HepG2 (cell line): ENCODE measurements at places on chromosomes 13 and 19. TPM values are rescaled to one million over a fixed set of nuclear protein-coding genes. Genes with fewer than 3 reads are reported as not detected.

Gene LILRA2
- polyA plus RNA-seq, result 0.53 and 1.1 TPM in 2 replicates

Gene ZNF433
- 1.4 and 1.8 TPM in 2 replicates for polyA plus RNA-seq

Gene C5AR2
- polyA plus RNA-seq, result 0.24 and 0.26 TPM in 2 replicates

Gene ZNF296
- polyA plus RNA-seq, result 0.26 and 0.39 TPM in 2 replicates

Gene FREM2
- polyA plus RNA-seq, result not detected in 2 replicates

Gene RHPN2
- 46.6 and 48.0 TPM in 2 replicates for polyA plus RNA-seq

Gene COPE
- 205 and 222 TPM in 2 replicates for polyA plus RNA-seq

Gene PSG2
- polyA plus RNA-seq, result not detected in 2 replicates

Gene LRRC4B
- polyA plus RNA-seq, result not detected in 2 replicates

Gene ATG4D
- 17.8 and 22.9 TPM in 2 replicates for polyA plus RNA-seq

Gene SIGLEC9
- polyA plus RNA-seq, result not detected in 2 replicates

Gene ZNF90
- polyA plus RNA-seq, result 1.4 and 2.1 TPM in 2 replicates

Gene ZNF302
- not detected in 2 replicates for polyA plus RNA-seq

Gene YJEFN3
- polyA plus RNA-seq, result 4.0 TPM in 2 replicates

Gene TEX101
- not detected in 2 replicates for polyA plus RNA-seq

Gene CYSLTR2
- polyA plus RNA-seq, result not detected in 2 replicates

Gene CCDC169
- 0.25 and 0.27 TPM in 2 replicates for polyA plus RNA-seq

Gene RGCC
- 8.4 and 9.5 TPM in 2 replicates for polyA plus RNA-seq

Gene SLITRK6
- not detected in 2 replicates for polyA plus RNA-seq

Gene CD70
- polyA plus RNA-seq, result 0.13 and 0.51 TPM in 2 replicates

Gene OR4F17
- not detected in 2 replicates for polyA plus RNA-seq

Gene MBD3L4
- not detected in 2 replicates for polyA plus RNA-seq

Gene PRX
- polyA plus RNA-seq, result 0.66 and 0.99 TPM in 2 replicates

Gene KLK15
- polyA plus RNA-seq, result not detected in 2 replicates

Gene NAPSA
- polyA plus RNA-seq, result not detected in 2 replicates

Gene C1QTNF9
- polyA plus RNA-seq, result not detected in 2 replicates

Gene ZGLP1
- polyA plus RNA-seq, result 3.0 and 4.7 TPM in 2 replicates
